ENCODE measurements at places on chromosomes 12 and 14.

DNA sequence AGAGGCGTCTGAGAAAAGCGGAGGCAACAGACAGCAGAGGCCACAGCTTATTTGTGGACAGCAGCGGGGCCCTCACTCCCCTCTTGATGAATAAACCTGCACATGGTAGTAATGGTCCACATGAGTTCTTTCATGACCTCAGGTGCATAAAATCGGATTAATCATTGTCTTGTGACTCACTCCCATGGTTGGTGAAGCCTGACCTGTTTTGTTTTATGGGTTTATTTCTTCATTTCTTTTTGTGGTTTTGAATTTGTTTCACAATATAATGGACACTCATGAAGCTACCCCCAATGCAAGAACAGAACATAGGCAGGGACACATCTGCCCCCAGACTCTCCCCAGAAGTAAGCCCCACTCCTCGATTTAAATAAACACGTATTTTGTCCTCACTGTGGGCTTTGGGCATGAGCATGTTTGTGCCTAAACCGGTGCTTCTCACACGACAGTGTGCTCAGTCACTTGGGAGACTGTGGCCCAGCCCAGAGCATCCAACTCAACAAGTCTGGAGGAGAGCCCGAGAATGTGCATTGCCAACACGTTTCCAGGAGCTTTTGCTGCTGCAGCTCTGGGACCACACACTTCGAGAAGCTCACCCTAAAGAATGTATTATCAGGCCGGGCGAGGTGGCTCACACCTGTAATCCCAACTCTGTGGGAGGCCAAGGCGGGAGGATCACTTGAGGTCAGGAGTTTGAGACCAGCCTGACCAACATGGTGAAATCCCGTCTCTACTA, 116.1 kb downstream of the SCARB1 start:
- DNase-seq, result peak; percentile 24

- DNase-seq, result peak; percentile 11
These were observed 991.9 kb downstream of the TMEM121 start for GRCh38 chr14:106518054-106518943.

DNA sequence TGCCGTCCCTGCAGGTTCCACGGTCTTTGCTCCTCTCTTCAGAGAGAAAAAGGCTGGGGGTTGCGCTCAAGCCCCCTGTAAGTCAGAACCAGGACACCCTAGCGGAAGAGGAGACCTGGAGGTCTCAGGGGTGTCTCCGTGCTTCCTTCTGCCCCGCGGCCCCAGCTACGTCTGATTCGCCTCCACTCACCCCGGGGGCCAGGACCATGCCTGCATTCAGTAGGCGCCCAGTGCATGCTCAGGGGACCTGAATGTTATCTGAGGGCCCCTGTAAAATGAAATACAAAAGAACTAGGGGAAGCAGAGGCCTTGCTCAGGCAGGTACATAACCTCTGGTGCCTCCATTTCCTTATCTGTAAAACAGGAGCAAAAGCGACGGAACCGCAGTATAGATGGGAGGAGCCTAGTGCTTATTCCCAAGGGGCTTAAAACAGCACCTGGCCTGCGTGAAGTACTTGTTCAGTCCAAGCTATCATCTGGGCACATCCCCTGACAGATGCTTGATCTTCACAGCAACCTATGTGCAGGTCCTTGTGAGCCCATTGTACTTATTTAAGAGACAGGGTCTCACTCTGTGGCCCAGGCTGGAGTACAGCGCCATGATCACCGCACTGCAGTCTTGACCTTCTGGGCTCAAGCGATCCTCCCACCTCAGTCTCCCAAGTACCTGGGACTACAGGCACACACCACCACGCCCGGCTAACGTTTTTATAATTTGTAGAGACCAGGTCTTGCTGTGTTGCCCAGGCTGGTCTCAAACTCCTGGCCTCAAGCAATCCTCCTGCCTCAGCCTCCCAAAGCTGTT, 110.3 kb upstream of the NCOR2 start:
- peak; percentile 64 for DNase-seq

DNA sequence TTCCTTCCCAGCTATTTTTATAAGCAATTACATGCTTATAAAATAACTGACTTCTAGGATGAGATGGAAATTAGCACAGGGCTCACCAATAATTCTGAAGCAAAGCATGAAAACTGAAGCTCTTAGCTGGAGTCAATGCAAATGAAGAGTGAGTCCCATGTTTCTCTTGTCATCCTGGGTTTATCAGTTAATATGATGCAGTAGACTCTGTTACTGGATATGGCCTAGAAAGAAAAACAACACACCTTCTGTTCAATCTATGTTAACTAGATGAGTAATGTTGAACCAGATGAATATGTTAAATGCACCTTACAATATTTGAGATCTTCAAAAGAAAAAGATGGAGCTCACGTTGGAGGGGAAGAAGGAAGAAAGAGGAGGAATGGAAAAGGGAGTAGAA, 229.4 kb downstream of the DUSP6 start:
- no peak for DNase-seq

- DNase-seq, result peak; percentile 4
These were observed 6.1 kb downstream of the IFI27L2 start for GRCh38 chr14:94123296-94123695.

DNA sequence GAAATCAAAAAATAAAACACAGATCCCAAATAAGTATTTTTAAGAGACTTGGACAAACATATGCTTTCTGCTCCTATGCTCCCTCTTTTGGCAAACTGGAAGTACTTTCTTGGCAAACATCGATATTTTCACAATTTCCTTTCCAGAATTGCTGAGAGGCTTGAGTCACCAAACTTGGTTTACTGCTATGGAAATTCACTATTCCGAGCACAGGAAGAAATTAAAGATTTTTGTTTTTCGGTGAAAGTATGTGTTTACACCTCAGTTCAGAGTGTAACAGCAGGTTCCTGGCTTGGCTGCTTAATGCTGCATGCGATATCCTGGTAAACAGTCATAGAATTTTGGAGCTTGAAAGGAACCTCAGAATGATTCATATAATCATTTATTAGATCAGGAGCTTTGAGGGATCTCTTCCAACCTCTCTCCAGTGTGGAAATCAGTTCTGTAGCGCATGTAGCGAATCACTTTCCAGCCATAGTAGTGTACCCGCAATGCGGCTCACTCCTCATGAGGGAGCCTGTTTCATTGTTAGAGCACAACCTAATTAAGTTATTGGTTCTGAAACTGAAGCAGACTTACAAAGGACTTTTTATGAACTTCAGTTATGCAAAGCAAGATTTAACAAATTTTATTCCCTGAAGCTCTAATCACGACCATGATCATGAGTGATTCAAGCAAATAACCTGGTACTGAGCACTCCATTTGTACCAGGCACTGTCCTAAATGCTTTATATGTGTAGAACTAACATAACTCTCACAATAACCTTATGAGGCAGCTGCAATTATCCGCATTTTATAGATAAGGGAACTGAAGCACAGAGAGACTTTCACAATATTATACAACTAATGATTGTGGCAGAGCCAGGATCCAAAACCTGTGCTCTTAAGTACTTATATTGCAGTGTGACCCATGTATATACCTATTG, 56.4 kb upstream of the ATP2A2 start:
- no peak for DNase-seq

DNA sequence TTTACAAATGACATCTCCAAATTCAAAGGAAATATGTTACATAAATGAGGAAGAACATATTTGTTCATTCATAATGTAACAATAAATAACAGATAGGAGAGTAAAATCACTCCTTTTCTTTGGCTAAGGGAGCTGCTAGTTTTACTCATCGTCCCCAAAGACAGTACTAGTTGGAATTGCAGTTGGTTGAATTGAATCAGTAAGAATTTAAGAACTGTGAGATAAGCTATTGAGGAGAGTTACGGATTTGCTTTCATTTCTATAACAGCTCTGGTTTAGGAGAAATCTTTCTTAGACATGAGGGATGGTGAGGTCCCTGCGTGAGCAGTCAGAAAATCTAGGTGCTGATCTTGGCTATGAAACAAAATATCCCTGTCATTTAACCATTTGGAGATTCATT, 402.8 kb downstream of the AEBP2 start:
- DNase-seq, result no peak

- DNase-seq, result no peak
These were observed 22.3 kb downstream of the FZD10 start for GRCh38 chr12:130184404-130185090.

DNA sequence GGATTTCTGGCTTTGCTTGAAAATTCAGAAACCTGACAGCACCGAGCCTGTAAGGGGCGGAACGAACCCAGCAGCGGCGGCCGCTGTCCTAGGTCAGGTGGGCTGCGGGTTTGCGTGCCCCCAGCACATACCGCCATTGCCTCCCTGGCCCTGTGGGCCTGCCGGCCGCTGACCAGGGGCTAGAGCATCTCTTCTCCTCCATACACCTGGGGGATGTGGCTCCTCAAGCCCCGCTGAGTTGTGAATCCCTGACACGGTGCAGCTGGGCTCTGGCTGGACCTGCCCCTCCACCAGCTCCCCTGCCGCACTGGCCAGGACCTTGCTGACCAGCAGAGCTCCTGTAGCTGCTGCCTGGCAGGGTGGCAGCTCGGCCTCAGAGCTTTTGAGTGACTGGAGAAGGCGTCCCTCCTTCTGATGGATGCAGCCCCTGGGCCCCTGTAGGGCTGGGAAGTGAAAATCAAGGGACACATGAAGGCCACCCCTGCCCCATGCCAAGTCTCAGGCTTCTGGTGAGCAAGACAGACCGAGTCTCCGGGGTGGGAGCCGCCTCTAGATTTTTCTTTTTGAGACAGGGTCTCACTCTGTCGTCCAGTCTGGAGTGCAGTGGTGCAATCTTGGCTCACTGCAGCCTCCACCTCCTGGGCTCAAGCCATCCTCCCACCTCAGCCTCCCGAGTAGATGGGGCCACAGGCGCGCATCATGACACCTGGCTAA, 184.9 kb upstream of the SFSWAP start:
- DNase-seq, result no peak

DNA sequence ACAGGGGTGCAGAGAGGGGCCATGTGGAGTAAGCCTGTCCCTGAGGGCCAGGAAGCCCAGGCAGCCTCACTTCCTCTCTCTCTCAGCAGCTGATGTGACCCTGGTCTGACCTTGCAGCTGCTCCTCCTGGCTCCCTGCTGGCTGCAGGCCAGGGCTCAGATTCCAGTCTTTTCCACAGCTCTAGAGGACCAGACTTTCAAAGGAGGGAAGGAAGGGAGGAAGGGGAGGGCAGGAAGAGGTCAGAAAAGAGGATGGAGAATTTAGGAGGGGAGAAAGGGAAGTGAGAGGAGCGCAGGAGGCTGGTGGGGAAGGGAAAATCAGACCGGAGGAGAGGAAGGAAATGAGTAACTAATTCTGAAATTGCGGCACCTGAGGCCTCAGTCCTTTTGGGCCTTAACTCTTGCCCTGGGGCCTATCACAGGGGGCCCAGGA, 40.9 kb upstream of the VASH1 start:
- no peak for DNase-seq

DNA sequence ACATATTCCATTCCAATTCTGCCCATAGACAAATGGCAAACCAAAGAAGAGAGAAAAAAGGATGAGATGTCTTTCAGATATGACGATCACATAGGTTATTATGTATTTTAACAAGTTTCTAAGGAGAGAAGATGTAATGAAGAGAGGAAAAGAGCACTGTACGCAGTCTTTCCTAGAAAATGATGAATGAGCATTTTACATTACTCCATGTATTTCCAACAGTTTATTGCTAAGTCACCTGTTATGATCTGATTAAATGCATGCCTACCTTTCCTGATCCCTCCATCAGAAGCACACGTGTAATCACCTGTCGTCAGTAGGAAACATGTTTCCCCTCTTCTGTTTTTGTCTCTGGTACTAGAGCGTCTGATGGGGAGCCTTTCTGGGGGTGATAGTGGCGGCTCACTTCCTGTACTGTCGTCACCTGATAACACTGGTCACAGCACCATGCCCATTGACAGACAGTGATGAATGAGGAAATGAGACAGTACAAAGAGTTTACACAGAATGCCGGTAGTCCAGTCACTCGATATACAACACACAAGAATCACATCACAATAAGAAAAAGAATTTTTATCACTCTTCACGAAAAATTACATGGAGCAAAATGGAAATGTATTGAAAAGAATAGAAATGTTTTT, 161.6 kb downstream of the KCNC2 start:
- no peak for DNase-seq

DNA sequence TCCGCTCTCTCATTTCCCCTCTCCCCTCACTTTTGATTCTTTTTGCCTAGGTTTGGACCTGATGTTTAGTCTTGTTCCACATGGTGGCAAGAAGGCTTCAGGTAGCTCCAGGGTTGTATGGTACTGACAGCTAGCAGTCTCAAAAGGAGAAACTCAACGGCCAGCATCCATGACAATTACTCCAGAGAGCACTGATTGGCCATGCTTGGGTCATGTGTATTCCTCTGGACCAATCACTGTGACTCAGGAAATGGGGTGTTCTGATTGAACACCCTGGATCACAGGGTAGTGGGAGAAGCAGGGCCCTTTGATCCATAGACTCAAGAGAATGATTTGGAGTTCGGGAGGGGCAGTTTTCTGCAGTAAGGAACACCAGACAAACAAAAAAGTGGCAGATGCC, 45.3 kb downstream of the DYRK2 start:
- no peak for DNase-seq

GRCh38 chr12:41950455-41950854, 194.2 kb downstream of the GXYLT1 start:
- DNase-seq, result no peak

DNA sequence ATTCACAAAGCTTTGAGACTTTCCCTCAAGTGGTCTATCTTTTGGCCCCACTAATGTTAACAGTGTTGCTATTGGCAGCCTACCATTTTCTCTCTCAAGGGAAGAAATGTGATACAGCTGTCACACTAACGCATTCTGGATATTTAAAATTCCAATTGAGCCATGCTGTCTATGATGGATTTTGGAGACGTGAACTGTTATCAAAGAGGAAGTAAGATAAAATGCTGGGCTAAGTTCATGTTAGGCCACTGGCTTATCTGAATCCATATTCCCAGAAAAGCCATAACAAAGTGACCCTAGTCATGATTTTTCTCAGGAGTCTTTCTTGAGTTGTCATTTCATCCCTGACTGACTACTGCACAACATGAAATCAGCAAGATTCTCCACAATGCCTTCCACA, 200.2 kb downstream of the PHLDA1 start:
- DNase-seq, result no peak

GRCh38 chr12:92696216-92696615, 6.6 kb upstream of the PLEKHG7 start:
- no peak for DNase-seq

- DNase-seq, result no peak
These were observed 123.8 kb downstream of the GCH1 start for GRCh38 chr14:54778618-54779345.

Data from WERI-Rb-1 (cell line).